Adipocyte (in vitro differentiated cells): ENCODE measurements at places on chromosomes 11 and 22.

DNA sequence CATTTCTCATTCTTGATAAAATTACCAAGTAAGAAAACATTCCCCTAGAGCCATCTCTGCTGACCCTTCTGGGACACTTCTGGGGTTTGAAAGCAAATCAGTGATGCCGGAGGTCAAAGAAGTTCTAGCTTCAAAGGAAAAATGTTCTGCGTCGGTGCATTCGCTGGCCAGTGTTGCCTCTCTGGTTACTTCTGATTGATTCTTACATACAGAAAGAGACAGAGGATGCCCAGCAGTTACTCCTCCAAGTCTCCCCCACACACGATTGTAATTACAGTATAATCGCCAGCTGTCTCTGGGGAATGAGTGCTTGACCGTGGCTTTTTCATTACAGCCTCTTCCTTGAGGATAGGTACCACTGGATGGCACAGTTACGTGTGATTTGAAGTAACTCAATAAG lies 150.9 kb downstream of the SNX19 start:
- DNase-seq = no peak

- no peak for DNase-seq
These were observed 290.3 kb upstream of the API5 start for GRCh38 chr11:43021466-43021865.

GRCh38 chr11:47843361-47844055 lies 4.6 kb downstream of the NUP160 start:
- no peak for DNase-seq

GRCh38 chr11:5591613-5592012 lies 4.8 kb upstream of the TRIM6 start:
- no peak for DNase-seq

- no peak for DNase-seq
These were observed 210.6 kb downstream of the NTM start for GRCh38 chr11:131581046-131581445.

DNA sequence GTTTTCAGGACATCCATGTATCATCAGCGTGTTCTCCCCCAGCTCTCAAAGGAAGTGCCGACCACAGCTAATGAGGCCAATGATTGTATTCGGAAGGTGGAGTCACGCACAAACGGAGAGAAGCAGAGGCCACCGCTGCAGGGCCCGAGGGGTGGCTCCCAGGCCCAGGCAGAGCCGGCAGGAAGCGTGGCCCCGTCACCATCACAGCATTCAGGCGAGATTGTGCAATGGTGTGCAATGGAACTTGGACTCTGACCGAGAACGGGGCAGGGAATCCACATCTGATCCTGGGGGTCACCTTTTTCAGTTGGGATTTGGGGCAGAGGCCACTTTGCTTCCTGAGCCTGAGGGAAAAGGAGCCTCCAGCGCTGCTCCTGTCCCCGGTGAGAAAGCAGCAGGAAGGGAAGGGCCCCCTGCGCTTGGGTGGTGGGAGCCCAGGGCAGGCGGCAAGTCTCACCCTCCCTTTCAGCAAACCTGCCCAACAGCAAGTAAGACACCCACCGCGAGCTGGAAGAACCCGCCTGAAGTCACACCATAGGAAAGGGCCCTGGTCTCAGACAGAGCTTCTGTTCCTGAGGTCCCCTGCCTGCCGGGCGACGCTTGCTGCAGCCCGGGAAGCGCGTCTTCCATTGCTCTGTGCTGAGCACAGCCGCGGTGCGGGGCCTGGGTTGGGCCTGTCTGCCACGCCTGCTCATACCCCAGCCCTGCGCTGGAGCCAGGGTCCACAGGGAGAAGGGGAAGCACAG lies 1430.7 kb downstream of the BRD1 start:
- DNase-seq = no peak

- no peak for DNase-seq
These were observed 26.6 kb downstream of the ZBED4 start for GRCh38 chr22:49880281-49880680.

- DNase-seq = no peak
These were observed 104.1 kb downstream of the FBXO7 start for GRCh38 chr22:32578752-32579151.

- peak; percentile 32 for DNase-seq
These were observed 120.6 kb upstream of the LMO1 start for GRCh38 chr11:8384199-8384821.

DNA sequence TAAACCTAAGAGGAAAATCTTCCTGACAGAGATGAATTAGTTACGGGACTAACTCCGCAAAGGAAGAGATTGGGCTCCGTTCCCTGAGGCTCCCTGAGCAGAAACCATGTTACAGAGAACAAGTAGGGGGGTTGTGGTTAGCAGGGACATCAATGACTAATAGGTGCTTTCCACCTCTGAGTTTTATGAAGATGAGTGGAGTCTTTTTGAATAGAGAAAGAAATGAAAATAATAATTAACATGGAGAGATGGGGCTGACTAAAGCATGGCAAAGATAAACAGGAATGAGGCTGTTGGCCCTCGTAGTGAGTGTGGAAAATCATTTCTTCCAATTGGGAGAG lies 47.5 kb upstream of the PICALM start:
- DNase-seq = peak; percentile 51
